GM12878 (cell line): ENCODE measurements at places on chromosomes 7 and 10. TPM values are rescaled to one million over a fixed set of nuclear protein-coding genes. Genes with fewer than 3 reads are reported as not detected.

Gene SHOC2
- total RNA-seq, result 50.7 and 55.1 TPM in 2 replicates

Gene ZNF775
- 12.1 and 14.3 TPM in 2 replicates for total RNA-seq

Gene CNNM1
- total RNA-seq, result not detected in 2 replicates

Gene AVL9
- total RNA-seq, result 41.6 and 45.8 TPM in 2 replicates

Gene AZGP1
- 0.64 and 1.1 TPM in 2 replicates for total RNA-seq

Gene POLL
- total RNA-seq, result 21.6 and 25.4 TPM in 2 replicates

- DNase-seq, result no peak
These were observed 111.8 kb downstream of the HIP1 start for GRCh38 chr7:75626954-75627353.

DNA sequence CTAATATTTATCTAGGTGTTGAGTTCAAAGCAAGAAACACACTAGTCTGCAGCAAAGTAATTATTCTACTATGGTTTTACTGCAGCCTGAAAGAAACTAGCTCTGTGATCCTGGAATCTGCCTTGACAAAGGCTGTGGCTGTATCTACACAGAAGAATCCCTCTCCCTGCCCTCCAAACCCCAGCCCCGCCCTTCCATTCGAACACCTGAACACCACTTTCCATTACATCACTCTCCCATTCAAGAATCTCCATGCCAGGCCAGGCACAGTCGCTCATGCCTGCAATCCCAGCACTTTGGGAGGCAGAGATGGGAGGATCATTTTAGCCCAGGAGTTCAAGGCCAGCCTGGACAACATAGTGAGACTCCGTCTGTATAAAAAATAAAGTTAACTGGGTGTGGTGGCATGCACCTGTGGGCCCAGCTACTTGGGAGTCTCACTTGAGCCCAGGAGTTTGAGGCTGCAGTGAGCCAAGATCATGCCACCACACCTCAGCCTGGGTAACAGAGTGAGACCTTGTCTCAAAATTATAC lies 23.3 kb downstream of the LRRC20 start:
- no peak for DNase-seq

DNA sequence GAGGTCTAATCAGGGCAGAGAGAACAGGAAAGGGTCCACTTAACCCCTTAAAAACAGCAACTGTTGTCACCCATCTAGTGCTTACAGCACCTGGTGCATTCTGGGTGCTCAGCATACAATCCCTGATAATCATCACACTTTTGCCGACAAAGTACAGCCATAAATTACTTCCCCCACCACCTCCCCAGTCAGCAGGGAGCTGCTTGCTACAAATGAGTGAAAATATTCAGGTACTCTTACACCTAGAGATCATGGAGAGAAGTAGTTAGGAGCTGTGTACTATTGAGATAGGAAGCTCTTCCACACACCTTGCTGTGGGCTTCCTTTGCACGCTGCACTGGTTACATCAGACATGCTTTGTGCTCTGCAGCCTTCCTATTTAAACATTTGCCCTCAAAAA lies 723.5 kb upstream of the GALNT17 start:
- DNase-seq, result no peak

DNA sequence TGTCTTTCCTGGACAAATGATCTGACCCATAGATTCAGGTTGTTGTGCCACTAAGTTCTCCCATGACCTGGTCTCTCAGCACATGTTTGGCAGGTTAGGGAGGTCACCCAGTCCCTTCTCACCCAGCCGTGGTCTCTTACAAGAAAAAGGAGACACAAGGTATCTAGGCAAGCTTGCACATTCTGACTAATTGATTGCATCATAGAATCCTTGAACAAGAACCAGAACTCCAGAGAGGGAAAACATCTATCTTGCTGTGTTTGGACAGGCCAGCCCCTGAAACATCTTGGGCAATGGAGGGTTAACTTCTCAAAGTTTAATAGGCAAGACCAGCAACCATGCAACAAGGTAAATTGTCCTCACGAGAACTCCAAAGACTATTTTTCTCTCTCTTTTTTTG lies 8.5 kb upstream of the HK1 start:
- DNase-seq, result no peak

DNA sequence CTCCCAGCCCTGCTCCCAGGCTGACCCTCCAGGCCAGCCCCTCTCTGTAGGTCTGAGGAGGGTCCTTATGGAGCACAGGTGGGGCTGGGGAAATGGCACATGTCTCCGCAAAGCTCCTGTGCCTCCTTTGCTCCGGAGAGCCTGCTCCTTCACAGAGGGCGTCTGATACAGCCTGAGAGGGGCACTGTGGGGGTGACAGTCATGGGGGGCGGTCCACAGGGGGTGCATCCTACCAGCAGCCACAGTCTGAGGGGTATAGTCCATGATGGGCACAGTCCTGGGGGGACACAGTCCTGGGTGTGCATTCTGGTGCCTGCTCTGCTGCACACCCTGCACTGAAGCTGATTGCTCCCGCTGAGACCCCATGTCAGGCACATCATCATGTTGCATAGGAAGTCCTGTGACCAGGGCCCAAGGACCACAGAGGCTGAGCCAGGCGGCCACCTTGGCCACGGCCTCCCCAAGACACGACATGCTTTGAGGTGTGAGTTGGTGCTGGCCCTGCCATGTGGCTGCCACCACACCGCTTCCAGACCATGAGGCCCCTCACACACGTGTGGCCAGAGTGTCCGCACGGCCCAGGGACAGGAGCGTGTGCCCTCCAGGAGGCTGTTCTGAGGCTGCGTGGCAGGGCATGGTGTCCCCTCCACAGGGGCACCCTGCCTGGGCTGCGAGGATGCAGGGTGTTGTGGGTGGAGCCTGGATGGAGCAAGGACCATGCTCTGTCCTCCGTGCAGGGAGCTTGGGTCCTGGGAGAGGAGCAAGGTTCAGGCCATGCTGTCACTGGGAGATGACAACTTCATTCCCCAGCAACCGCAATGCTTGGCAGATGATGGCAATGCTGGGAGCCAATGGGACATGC lies 59.2 kb downstream of the PWWP2B start:
- no peak for DNase-seq

DNA sequence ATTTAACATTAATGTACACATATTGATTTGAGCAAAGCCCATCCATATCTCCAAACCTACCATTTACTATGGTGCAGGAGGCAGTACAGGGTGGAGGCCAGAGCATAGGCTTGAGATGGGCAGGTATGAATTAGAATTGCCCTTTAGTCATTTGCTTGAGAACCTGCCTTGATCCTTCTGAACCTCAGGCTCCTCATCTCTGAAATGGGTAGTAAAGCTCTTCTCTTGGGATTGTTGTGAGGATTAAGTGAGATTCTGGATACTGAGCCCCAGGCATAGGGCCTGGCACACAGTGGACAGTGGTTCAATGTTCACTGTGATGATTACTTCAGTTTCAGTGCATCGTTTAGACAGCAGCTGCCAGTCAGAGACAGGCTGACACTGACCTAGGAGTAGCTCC lies 5.0 kb upstream of the ATXN7L1 start:
- no peak for DNase-seq

DNA sequence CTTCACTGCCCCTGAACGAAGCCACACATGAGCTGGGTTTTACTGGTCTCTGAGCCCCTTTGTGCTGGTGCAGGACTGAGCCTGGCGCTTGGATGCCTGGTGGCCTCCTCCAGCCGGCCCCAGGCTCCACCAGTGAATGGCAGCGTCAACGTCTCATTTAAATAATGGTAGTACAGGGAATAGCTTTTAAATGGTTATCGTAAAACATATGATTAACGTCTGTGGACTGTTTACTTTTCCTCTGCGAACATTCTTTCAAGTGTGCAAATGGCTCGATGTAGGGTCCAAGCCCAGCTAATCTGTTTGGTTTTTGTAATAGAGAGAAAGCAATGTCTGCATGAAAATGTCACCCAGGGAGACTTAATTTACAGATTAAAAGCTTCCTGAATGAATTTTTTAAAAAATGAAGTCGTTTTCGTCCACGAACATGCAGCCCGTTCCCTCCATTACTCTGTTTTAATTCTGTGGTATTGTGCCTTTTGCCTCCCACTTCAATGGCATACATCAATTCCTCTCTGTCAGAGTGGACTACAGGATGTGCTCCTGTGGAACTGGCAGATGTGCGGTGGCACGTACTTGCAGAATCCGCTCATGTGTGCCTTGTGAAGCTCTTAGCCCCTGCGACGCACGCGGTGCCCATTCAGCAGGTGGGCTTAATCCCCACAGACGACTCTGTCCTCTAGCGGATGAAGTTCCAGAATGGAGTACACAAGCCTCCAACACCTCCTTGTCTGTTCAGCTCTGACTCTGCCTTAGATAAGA lies 192.7 kb downstream of the TCF7L2 start:
- DNase-seq, result no peak

GRCh38 chr7:137003086-137003485 lies 134.6 kb downstream of the CHRM2 start:
- no peak for DNase-seq

DNA sequence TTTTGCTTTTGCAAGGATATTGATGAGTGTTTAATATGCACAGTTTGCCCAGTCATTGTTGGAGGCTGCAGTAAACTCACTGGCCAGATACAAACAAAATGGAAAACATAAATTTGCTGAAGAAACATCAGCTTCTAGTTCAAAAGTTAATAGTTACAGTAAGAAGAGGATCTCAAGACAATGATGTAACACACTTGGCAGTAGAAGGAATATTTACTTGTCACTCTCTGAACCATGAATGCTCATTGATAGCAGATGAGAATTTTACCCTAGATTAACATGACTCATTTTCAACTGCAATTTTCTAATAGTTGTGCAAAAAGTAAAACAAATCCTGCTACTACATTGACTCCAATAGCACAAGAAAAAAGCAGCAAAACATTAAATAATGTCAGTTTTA lies 47.7 kb downstream of the VWC2 start:
- DNase-seq, result no peak

DNA sequence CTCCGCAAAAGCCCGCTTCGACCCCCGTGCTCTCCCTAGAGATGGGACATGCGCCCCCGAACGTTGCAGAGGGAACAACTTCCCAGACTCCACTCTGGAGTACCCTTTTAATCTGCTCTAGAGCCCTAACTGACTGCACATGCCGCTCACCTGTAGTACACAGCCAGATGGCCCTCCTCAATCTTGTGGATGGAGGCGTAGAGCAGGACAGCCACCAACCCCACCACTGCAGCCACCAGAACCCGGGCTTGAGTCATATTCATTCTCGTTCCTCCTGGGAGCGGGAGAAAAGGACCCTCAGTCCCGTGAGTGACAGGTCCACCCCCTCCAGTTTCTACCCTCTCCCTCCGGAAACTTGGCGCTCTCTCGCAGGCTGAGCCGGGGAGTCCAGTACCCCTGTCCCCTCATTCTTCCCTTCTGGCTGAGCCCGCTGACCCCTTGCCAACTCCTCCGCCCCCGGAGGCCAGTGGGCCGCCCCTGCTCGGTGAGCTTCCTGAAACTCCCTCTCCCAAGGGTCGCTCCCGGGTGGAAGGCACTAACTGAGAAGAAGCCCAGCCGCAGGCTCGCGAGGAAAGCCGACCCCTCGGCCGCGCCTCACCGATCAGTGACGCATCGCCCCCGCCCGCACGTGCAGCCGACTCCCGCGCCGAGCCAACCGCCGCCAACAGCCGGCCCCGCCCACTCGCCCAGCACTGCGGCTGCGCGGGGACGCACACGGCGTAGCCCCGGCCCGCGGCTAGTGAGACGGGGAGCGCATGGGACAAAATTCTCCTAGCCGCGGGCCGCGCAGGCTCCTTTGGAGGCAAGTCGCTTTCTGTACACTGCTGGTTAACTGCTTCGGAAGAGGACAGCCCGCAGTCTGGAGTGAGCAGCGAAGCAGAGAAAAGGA lies at the start of gene ERLIN1:
Gene ERLIN1 (minus strand): TSS at position 666 of the 889 bp plus-strand sequence. CDS start 403 bp downstream, at position 263.
- peak; percentile 61 for DNase-seq
